Heart right ventricle (tissue), 16 donors: ENCODE measurements at places on chromosomes 13 and 19.

- no peak for DNase-seq
- no peaks in the 10 kb centered on the region for H3K4me1 ChIP-seq
- no peaks in the 10 kb centered on the region for H3K27me3 ChIP-seq
- no peak overlapping the region for H3K27ac ChIP-seq
- no peaks in the 10 kb centered on the region for H3K36me3 ChIP-seq
Measured at GRCh38 chr13:91228108-91228507, 119.4 kb upstream of the MIR17HG start.

- H3K27me3 ChIP-seq = no peaks in the 10 kb centered on the region
- peak; percentile 50 for DNase-seq
- no peaks in the 10 kb centered on the region for H3K4me1 ChIP-seq
- no peak overlapping the region for H3K27ac ChIP-seq
Measured at GRCh38 chr19:19214892-19215291, 3.1 kb downstream of the NCAN start.

DNA sequence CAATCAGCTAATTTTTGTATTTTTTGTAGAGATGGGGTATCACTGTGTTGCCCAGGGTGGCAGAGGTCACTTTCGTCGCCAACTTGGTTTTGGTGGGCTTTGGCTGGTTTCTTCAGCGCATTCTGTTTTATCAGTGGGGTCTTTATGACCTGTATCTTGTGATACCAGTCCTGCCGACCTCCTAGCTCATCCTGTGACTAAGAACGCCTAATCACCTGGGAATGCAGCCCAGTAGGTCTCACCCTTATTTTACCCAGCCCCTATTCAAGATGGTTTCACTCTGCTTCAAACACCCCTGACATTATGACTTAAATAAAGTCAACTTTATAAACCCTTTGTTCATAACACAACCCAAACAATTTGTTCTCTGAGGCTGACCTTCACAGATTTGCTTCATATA lies 3.0 kb upstream of the ZNF878 start:
- no peaks in the 10 kb centered on the region for H3K27me3 ChIP-seq
- H3K36me3 ChIP-seq = no peaks in the 10 kb centered on the region
- H3K27ac ChIP-seq = no peak overlapping the region
- no peak for DNase-seq
- no peak overlapping the region for H3K4me3 ChIP-seq

- H3K36me3 ChIP-seq = no peaks in the 10 kb centered on the region
- DNase-seq = no peak
- H3K4me1 ChIP-seq = peaks cover 19% of the 10 kb centered on the region
Measured at GRCh38 chr19:18704971-18705370, 21.5 kb downstream of the CRTC1 start.
